ENCODE measurements at places on chromosomes 16 and 17.

DNA sequence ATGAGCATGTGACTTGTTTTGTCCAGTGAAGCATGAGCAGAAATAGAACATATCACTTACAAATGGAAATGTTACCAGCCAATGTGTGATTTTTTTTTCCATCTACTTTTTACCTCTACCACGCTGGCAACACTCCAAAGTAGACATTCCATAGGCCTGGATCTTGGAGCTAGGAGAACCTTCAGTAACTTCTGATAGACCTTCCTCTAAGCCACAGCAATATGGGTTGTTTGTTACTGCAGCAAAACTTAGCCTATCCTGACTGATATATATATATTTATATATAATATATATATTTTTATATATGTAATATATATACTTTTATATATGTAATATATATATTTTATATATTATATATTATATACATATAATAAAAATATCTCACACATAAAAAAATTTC lies 284.4 kb upstream of the XYLT1 start:
- H3K4me3 ChIP-seq: no peak overlapping the region
- DNase-seq: no peak
- H3K27ac ChIP-seq: no peak overlapping the region
- H3K36me3 ChIP-seq: no peaks in the 10 kb centered on the region
- H3K4me1 ChIP-seq: no peaks in the 10 kb centered on the region
- H3K27me3 ChIP-seq: no peaks in the 10 kb centered on the region

DNA sequence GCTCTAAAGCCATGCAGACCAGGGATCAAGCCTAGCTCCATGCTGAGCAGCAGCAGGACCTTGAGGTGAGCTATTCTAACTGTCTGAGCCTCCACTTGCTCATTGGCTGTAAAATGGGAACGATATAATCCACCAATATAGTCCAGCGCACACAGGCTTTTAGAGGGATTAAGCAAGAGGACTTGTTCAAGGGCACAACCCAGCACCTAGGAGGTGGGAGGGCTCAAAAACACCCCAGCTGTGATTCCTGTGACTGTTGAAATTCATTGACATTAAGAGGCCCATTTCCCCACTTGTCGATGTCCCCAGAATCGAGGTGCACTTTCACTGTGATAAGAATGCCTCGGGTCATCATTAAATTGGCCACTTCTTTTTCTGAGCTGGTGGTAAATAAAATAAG lies 4.1 kb downstream of the USH1G start:
- H3K4me3 ChIP-seq: no peak overlapping the region
- no peak for DNase-seq
- peaks cover 16% of the 10 kb centered on the region for H3K27me3 ChIP-seq

GRCh38 chr17:6713918-6714271 lies 726 bp upstream of the SLC13A5 start:
- H3K27me3 ChIP-seq: no peaks in the 10 kb centered on the region
- H3K27ac ChIP-seq: no peak overlapping the region
- H3K36me3 ChIP-seq: no peaks in the 10 kb centered on the region
- DNase-seq: no peak
- H3K4me3 ChIP-seq: no peak overlapping the region
- H3K4me1 ChIP-seq: peaks cover 5% of the 10 kb centered on the region

DNA sequence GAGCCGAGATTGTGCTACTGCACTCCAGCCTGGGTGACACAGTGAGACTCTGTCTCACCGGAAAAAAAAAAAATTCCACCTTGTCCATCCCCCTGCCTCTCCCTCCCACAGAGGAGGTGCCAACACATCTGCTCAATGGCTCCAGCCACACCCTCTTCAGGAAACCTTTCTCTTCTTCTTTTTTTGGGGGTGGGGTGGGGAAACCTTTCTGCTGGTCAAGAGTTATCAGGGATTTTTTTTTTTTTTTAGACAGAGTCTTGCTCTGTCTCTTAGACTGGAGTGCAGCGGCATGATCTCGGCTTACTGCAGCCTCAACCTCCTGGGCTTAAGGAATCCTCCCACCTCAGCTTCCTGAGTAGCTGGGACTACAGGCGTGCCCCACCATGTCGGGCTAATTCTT lies 18.7 kb downstream of the TNS4 start:
- H3K36me3 ChIP-seq: no peaks in the 10 kb centered on the region
- H3K27me3 ChIP-seq: no peaks in the 10 kb centered on the region
- H3K4me1 ChIP-seq: peaks cover 31% of the 10 kb centered on the region
- DNase-seq: no peak
- H3K27ac ChIP-seq: no peak overlapping the region
- no peak overlapping the region for H3K4me3 ChIP-seq

- no peaks in the 10 kb centered on the region for H3K27me3 ChIP-seq
- peaks cover 82% of the 10 kb centered on the region for H3K4me1 ChIP-seq
- H3K4me3 ChIP-seq: no peak overlapping the region
- H3K27ac ChIP-seq: peak overlapping the region; percentile 24
- no peaks in the 10 kb centered on the region for H3K36me3 ChIP-seq
- DNase-seq: peak; percentile 68
These were observed 289.4 kb downstream of the SEC14L1 start for GRCh38 chr17:77429969-77430752.

DNA sequence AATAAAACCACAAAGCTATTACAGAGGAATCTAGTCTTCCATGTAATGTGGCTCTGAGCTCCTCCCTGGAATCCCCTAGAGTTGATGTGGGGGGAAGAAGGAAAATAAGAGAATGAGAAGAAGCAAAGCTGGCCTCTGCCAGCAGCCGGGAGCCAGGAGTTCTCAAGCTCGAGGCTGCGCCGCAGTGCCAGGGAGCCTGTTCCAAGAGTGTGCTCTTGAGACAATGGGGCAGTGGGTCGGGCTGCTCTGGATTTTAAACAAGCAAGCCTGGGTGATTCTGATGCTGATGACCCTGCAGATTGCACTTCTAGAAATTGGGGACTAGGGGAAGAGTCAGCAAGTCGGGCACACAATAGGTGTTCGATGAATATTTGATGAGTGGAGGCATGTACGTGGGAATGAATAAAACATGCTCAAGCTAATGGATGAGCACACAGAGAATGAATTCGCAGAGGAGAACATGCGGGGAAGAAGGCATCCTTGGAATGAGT lies 119.9 kb downstream of the CMIP start:
- no peak overlapping the region for H3K27ac ChIP-seq
- no peak for DNase-seq
- no peaks in the 10 kb centered on the region for H3K4me1 ChIP-seq
- no peak overlapping the region for H3K4me3 ChIP-seq
- H3K27me3 ChIP-seq: no peaks in the 10 kb centered on the region

DNA sequence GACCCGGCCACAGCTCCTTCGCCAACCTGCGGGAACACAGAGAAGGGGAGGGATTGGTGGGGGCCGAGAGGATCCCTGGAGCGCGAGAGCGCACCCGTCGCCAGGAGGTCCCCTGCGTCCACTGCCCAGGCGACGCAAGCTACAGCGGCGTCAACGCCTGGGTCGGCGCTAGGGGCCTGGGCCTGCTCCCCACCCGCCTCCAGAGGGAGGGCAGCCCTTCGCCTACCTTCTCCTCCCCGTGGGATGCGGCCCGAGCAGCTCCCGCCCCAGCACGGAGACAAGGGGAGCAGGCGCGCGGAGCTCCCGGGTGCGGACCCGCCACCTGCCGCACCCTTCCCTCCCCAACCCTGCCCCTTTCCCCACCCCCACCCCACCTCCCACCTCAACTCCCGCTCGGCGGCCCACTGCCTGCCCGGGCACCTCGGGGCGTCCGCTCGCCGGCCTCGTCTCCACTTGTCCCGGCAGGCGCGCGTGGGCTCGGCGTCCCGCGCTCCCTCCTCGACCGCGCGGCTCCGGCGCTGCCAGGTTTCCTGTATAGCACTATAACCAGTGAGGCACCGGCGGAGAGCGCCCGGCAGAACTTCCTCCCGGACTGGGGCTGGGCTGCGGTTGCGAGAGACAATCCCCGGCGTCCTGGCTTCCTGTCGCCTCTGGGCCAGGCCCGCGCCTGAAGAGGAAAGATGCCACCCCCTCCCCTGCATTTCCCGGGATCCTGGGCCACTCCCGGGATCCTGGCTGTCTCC lies 119.1 kb upstream of the SMURF2 start:
- peaks cover 12% of the 10 kb centered on the region for H3K36me3 ChIP-seq
- peak overlapping the region; percentile 48 for H3K27ac ChIP-seq
- DNase-seq: peak; percentile 21
- no peaks in the 10 kb centered on the region for H3K27me3 ChIP-seq
- H3K4me3 ChIP-seq: peak overlapping the region; percentile 78

DNA sequence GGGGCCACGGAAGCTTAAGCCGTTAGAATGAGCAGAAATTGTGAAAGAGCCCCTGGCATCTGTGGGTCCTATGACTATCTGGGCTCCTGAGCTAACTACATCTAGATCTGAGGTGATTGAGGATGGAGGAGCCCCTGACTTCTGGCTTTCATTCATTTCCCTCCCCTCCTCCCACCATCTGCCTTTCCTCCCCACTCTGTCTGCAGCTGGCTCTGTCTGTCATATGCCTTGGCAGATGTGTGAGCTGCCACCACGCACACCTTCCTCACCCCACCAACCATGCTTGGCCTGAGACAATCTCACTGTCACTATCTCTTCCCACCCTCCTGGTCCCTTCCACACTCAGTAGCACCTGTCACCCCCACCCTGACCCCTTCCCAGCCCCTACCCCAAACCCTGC lies 5.1 kb downstream of the CD300E start:
- H3K27me3 ChIP-seq: no peaks in the 10 kb centered on the region
- no peaks in the 10 kb centered on the region for H3K36me3 ChIP-seq
- H3K27ac ChIP-seq: no peak overlapping the region
- no peak for DNase-seq

DNA sequence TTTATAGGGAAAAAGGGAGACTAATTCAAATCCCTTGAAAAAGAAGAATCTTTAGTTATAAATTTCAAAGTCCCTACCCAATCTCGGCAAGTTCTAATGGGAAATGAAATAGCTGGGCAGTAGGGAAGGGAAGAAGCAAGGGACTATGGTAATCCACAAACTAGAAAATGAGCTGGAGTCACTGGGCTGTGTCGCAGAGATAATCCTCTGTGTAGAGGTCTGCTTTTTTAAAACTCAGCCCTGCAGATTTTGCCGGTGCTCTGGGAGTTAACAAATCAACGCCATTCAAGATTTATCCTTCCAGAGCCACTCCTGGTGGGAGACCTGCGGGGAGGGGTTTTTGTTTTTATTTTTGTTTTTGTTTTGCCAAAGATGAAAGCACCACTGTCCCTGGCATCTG lies 20.8 kb downstream of the SNX11 start:
- H3K4me3 ChIP-seq: no peak overlapping the region
- no peak overlapping the region for H3K27ac ChIP-seq

GRCh38 chr17:77691216-77692085 lies 267.1 kb upstream of the TNRC6C start:
- no peaks in the 10 kb centered on the region for H3K27me3 ChIP-seq
- no peak for DNase-seq
- H3K36me3 ChIP-seq: no peaks in the 10 kb centered on the region
- H3K4me3 ChIP-seq: no peak overlapping the region
- H3K27ac ChIP-seq: no peak overlapping the region

DNA sequence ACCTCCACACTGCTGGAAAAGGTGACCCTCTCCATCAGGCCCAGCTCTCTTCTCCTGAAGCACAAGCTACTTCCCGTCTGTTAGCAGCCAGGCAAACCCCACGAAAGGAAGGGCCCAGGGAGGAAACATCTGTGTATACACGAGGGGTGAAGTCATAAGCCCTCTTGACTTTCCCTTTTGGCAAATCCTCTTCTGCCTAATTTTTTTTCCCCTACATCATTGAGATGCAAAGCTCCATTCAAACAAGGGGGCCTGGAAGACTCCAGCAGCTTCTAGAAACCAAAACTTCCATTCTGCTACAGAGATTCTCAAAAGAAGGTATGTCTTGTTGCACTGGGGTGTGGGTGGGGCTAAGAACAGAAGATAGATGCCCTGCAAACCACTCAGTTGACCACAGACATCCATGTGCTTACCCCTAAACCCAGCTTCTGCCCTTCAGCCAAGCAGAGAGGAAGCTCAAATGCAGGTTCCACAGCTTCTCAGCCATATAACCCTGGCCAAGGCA lies 145.6 kb upstream of the RCVRN start:
- H3K4me1 ChIP-seq: no peaks in the 10 kb centered on the region
- no peak overlapping the region for H3K4me3 ChIP-seq
- no peaks in the 10 kb centered on the region for H3K27me3 ChIP-seq
- DNase-seq: no peak
- H3K36me3 ChIP-seq: no peaks in the 10 kb centered on the region

- DNase-seq: no peak
- no peaks in the 10 kb centered on the region for H3K36me3 ChIP-seq
- no peak overlapping the region for H3K27ac ChIP-seq
- H3K27me3 ChIP-seq: no peaks in the 10 kb centered on the region
- H3K4me3 ChIP-seq: no peak overlapping the region
- H3K4me1 ChIP-seq: no peaks in the 10 kb centered on the region
These were observed 96.8 kb downstream of the PGS1 start for GRCh38 chr17:78475211-78475610.

DNA sequence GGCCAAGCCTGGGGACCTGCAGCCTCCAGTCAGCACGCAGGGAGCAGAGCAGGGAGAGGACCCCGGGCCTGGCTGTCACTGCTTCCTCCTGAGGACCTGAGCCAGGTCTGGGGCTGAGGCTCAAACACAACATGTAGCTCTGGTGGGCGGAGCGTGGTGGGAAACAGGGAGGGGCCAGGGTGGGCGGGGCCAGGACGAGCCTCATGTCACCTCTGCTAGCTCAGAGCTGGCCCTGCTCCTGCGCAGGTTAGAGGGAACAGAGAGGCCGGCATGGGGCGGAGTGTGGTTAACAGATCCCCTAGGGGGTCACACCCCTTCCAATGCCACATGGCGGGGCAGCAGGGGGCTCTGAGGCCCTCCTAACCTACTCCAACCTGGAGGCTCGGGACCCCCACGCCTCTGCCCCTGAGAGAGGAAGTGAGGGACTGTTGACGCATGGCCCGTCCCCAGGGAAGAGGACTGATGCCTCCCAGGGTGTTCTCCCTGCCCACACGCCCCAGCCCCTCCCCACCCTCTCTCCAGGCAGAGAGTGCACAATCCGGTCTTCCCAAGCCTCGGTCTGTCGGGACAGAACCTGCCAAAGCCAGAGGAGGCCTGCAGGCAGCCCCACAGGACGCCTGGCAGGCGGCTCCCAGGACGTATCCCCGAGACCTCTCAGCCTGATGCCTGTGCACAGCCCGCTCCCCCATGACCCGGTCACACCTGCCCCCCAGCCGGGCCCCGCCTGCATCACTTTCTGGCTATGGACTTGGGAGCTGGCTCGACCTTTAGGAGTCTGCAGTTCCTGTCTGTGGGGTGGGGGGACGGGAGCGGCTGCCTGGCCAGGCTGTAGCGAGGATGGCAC lies 15.2 kb downstream of the PIEZO1 start:
- H3K27ac ChIP-seq: peak overlapping the region; percentile 4
- H3K36me3 ChIP-seq: peaks cover 2% of the 10 kb centered on the region
- H3K4me3 ChIP-seq: no peak overlapping the region
- no peaks in the 10 kb centered on the region for H3K27me3 ChIP-seq
- peaks cover 61% of the 10 kb centered on the region for H3K4me1 ChIP-seq
- DNase-seq: no peak

GRCh38 chr16:53428681-53429080 lies 5.6 kb upstream of the RBL2 start:
- no peaks in the 10 kb centered on the region for H3K36me3 ChIP-seq
- no peaks in the 10 kb centered on the region for H3K27me3 ChIP-seq
- H3K4me3 ChIP-seq: no peak overlapping the region
- DNase-seq: no peak

- H3K36me3 ChIP-seq: no peaks in the 10 kb centered on the region
- no peak for DNase-seq
- H3K4me3 ChIP-seq: no peak overlapping the region
- H3K27ac ChIP-seq: no peak overlapping the region
These were observed 32.6 kb downstream of the FOXL1 start for GRCh38 chr16:86610779-86611524.

GRCh38 chr17:63497708-63498483 lies 21.0 kb downstream of the ACE start:
- no peak overlapping the region for H3K27ac ChIP-seq
- H3K27me3 ChIP-seq: no peaks in the 10 kb centered on the region
- no peaks in the 10 kb centered on the region for H3K4me1 ChIP-seq
- H3K4me3 ChIP-seq: no peak overlapping the region
- DNase-seq: no peak
